A549 treated with AZD2906 at 1 μM for 4 hours (cell line): ENCODE measurements at places on chromosomes 12 and 14. TPM values are rescaled to one million over a fixed set of nuclear protein-coding genes. Genes with fewer than 3 reads are reported as not detected.

MAP3K9 gene
- total RNA-seq = 5.2 to 6.1 TPM (median 5.6 TPM) in 5 replicates

SERPINA3 gene
- 12.3 to 15.0 TPM (median 13.4 TPM) in 5 replicates for total RNA-seq

PUS7L gene
- total RNA-seq = 2.8 to 5.0 TPM (median 3.5 TPM) in 5 replicates

GAS2L3 gene
- 6.1 to 7.5 TPM (median 7.3 TPM) in 5 replicates for total RNA-seq

GZMH gene
- total RNA-seq = not detected in 5 replicates
